ENCODE measurements at places on chromosomes 11 and 22.

DNA sequence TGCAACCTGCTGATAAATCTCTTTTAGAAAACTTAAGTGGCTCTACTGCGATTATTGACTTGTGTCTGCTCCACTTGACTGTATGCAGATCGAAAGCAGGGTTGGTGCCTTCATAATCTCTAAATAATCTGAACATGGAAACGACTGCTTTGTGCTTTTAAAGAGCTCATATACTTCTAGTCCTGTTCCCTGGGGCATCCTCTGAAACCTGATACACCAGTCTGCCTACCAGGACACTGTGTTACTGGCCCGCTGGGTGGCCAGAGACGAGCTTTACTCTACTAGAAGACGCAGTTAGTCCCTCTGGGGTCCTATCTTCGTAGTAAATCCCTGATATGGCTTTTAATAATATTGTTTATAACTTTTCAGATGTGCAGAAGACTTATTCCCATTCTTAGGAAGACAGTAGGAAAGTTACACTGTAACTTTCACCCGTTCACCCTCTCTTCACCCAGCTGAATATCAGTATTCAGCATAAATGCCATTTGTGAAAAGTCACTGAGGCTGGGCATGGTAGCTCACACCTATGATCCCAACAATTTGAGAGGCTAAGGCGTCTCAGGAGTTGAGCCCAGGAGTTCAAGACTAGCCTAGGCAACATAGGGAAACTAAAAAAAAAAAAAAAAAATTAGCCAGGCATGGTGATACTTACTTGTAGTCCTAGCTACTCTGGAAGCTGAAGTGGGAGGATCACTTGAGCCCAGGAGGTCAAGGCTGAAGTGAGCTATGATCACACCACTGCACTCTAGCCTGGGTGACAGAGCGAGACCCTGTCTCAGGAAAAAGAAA is 9.0 kb upstream of the HTR3B start:
- no peak for DNase-seq

- DNase-seq, result no peak
These were observed 43.4 kb downstream of the PARVG start for GRCh38 chr22:44224166-44224565.

DNA sequence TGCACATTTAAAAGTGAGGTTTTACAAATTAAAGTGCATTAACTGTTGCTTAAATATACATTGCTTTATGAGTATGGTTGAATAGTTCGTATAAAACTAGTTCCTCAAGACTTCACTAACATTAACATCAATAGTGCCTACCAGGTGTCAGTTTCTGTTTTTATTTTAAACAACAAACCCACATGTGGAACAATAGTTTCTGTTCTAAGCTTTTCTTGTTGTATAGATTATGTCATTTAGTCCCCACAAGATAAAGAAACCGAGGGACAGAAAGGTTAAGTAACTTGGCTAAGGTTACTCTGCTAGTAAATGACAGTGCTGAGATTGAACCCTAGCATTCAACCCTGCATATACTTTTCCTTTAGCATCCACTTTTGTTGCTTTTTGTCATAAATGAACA is 41.4 kb upstream of the ST14 start:
- DNase-seq, result no peak

GRCh38 chr11:76156971-76157427 is 49.3 kb downstream of the WNT11 start:
- DNase-seq, result no peak

DNA sequence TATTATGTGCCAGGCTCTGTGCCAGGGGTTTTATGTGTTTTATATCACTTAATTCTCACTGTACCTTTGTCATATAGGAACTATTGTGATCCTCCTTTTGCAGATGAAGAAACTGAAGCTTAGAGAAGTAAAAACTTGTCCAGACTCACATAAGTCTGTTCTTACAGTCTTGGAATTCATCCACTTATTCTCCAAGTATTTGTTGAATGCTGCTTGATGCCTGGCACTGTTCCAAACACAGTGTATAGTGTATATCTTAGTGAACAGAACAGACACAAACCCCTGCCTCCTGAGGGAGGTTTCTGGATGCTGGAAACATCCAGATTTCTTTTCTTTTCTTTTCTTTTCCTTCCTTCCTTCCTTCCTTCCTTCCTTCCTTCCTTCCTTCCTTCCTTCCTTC is 29.0 kb upstream of the FGF3 start:
- DNase-seq, result no peak

GRCh38 chr11:67627441-67627811 is 2.3 kb downstream of the NUDT8 start:
- no peak for DNase-seq
